Uterus (tissue), 4 donors: ENCODE measurements at places on chromosomes 6 and 20.

GRCh38 chr20:37315452-37316110 is 26.1 kb downstream of the MANBAL start:
- peak overlapping the region; percentile 97 for H3K27ac ChIP-seq
- no peaks in the 10 kb centered on the region for H3K27me3 ChIP-seq
- H3K36me3 ChIP-seq = no peaks in the 10 kb centered on the region
- no peak overlapping the region for H3K4me3 ChIP-seq
- DNase-seq = no peak

DNA sequence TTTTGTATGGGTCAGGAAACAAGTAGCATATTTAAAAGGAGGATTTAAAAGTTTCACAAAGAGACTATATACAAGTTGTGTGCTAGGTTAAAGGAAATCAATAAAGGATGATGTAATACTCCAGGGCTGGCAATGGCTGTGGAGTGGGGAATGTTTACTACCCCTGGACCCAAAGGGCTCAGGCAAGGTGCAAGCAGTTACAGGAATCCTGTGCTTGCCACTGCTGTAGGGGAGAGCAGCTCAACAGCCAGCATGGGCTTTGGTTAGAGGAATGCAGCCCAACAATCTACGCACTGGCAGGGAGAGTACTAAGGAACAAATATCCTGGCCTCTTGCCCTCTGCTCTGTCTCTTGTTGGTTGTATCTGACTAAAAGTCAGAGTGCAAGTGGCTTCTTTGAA is 1642.2 kb downstream of the KHDRBS2 start:
- no peaks in the 10 kb centered on the region for H3K4me1 ChIP-seq
- no peak overlapping the region for H3K27ac ChIP-seq
- H3K36me3 ChIP-seq = no peaks in the 10 kb centered on the region
- no peaks in the 10 kb centered on the region for H3K27me3 ChIP-seq

GRCh38 chr6:105867821-105868220 is 218.3 kb upstream of the PRDM1 start:
- no peak overlapping the region for H3K27ac ChIP-seq
- no peaks in the 10 kb centered on the region for H3K4me1 ChIP-seq
- H3K4me3 ChIP-seq = no peak overlapping the region
- H3K27me3 ChIP-seq = no peaks in the 10 kb centered on the region
- DNase-seq = no peak
- no peaks in the 10 kb centered on the region for H3K36me3 ChIP-seq

- no peak overlapping the region for H3K4me3 ChIP-seq
- no peak for DNase-seq
- H3K36me3 ChIP-seq = no peaks in the 10 kb centered on the region
Measured at GRCh38 chr6:149895833-149896271, 2.1 kb downstream of the RAET1E start.

- no peaks in the 10 kb centered on the region for H3K36me3 ChIP-seq
- DNase-seq = no peak
- H3K4me3 ChIP-seq = no peak overlapping the region
- H3K27ac ChIP-seq = no peak overlapping the region
Measured at GRCh38 chr6:84976526-84977362, 212.3 kb upstream of the TBX18 start.

DNA sequence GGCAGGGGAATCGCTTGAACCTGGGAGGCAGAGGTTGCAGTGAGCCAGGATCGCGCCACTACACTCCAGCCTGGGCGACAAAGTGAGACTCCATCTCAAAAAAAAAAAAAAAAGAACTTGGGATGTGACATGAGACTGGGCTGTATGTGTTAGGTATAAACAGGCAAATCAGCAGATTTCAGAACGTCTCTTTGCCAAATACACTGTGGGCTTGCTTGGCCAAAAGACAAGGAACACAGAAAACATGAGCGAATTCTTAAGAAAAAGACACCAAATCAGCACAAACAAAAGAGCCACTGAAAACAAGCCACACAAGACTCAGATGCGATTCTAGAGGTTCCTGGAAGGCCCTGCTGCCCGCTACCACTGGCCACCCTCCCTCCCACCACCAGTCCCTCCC is 12.5 kb downstream of the ETV7 start:
- H3K36me3 ChIP-seq = no peaks in the 10 kb centered on the region
- DNase-seq = no peak
- no peaks in the 10 kb centered on the region for H3K4me1 ChIP-seq
- no peaks in the 10 kb centered on the region for H3K27me3 ChIP-seq
- no peak overlapping the region for H3K27ac ChIP-seq

DNA sequence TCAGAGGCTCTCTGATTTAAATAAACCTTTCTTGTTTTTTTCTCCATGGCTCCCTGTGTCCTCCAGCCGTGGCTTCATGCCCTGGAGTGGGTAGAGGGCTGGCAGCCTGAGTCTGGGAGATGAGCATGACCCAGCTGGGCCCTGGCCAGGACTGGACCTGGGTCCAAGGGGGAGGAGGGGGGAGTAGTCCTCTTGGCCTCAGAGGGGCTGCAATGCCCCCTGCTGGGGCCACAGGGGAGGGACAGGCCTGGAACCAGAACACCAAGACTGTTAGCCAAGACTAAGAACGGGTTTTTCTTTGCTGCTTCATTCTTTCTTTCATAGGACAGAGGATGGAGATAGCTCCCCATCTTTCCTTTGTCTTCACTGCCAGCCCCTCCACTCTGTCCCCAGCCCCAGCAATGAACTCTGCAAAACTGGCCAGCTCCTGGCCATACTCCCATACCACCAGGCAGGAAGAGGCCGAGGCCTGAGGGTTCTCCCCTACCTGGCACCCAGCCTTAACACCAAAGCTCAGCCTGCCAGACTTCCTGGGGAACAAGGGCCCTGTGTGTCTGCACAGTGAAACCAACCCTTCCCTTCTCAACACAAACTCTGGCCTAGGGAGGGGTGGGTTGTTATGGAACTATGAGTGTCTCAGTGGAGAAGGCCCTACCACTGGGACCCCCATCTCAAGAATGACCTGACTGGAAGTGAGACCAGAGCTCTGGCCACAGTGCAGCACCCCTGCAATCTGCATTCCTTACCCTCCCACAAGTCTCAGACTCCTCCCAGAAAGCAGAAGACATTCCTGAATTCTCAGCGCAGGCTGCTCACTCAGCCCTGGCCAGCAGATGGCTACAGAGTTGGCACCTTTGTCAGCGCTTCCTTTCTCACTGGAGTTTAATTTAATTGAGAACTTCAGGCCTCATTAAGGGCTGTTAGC is 11.0 kb downstream of the SLC29A1 start:
- no peaks in the 10 kb centered on the region for H3K27me3 ChIP-seq
- H3K4me1 ChIP-seq = peaks cover 16% of the 10 kb centered on the region
- peak overlapping the region; percentile 97 for H3K27ac ChIP-seq
- H3K36me3 ChIP-seq = no peaks in the 10 kb centered on the region
- DNase-seq = peak; percentile 87

GRCh38 chr6:64694356-64694755 is 1012.7 kb downstream of the EYS start:
- H3K27me3 ChIP-seq = no peaks in the 10 kb centered on the region
- no peak overlapping the region for H3K27ac ChIP-seq
- no peak overlapping the region for H3K4me3 ChIP-seq
- H3K4me1 ChIP-seq = no peaks in the 10 kb centered on the region
- DNase-seq = no peak

GRCh38 chr6:30885999-30886896 is 1.9 kb downstream of the DDR1 start:
- no peaks in the 10 kb centered on the region for H3K36me3 ChIP-seq
- peak overlapping the region; percentile 86 for H3K4me3 ChIP-seq
- peak overlapping the region; percentile 98 for H3K27ac ChIP-seq

DNA sequence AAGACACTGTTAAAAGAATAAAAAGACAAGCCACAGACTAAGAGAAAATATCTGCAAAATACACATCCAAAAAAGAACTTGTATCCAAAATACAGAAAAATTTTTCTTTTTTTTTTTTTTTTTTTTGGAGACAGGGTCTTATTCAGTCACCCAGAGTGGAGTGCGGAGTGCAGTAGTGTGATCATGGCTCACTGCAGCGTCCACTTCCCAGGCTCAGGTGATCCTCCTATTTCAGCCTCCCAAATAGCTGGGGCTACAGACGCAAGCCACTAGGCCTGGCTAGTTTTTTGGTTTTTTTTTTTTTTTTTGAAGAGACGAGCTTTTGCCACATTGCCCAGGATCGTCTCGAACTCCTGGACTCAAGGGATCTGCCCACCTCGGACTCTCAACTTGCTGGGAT is 3.1 kb downstream of the ZUP1 start:
- no peaks in the 10 kb centered on the region for H3K36me3 ChIP-seq
- no peak overlapping the region for H3K4me3 ChIP-seq
- H3K27ac ChIP-seq = no peak overlapping the region
- H3K27me3 ChIP-seq = no peaks in the 10 kb centered on the region
- no peaks in the 10 kb centered on the region for H3K4me1 ChIP-seq
- DNase-seq = no peak

DNA sequence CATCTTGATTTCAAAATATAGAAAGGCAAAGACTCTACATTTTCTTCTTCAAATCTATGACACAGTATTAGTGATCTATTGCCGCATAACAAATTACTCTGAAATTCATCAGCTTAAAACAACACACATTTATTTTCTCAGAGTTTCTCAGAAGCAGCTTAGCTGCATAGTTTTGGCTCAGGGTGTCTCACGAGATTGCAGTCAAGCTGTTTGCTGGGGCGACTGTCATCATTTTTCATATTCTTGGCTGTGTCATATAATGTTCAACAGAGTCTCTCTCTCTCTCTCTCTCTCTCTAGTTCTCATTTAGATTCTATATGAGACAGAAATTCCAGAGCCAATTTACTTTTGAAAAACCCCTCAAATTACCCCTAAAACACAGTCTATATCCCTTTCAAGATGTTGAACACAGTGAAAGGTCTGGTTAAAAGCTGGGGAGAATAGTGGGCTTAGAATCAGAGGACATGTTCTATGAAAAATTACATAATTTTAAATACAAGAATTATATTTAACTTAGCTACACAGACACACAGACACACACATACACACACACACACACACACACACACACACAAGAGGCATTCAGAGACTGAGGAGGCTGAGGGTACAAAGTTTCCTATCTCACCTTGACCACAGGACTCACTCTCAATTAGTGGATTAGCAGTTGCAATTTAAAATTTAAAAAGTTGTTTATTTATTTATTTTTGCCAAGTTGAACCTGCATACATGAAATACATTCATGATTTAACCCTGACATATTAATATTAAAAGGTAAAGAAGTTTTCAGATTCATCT is 86.7 kb downstream of the MKKS start:
- no peaks in the 10 kb centered on the region for H3K4me1 ChIP-seq
- no peak for DNase-seq
- no peaks in the 10 kb centered on the region for H3K27me3 ChIP-seq
- no peak overlapping the region for H3K27ac ChIP-seq

GRCh38 chr6:20178327-20178726 is 33.9 kb downstream of the MBOAT1 start:
- DNase-seq = no peak
- H3K27ac ChIP-seq = no peak overlapping the region
- H3K27me3 ChIP-seq = no peaks in the 10 kb centered on the region
